ENCODE measurements at places on chromosomes 2 and 18.

DNA sequence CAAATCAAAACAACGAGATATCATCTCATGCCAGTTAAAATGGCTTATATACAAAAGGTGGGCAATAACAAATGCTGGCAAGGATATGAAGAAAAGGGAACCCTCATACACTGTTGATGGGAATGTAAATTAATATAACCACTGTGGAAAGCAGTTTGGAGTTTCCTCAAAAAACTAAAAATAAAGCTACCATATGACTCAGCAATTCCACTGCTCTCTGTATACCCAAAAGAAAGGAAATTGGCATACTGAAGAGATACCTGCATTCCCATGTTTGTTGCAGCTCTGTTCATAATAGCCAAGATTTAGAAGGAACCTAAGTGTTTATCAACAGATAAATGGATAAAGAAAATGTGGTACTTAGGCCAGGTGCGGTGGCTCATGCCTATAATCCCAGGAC lies 124.8 kb downstream of the MSTN start:
- H3K27ac ChIP-seq: no peak overlapping the region
- H3K4me3 ChIP-seq: no peak overlapping the region
- H3K4me1 ChIP-seq: no peaks in the 10 kb centered on the region
- no peak for DNase-seq
- H3K27me3 ChIP-seq: no peaks in the 10 kb centered on the region
- no peaks in the 10 kb centered on the region for H3K36me3 ChIP-seq

GRCh38 chr2:11393711-11394236 lies 49.3 kb upstream of the ROCK2 start:
- no peaks in the 10 kb centered on the region for H3K27me3 ChIP-seq
- DNase-seq: no peak
- no peak overlapping the region for H3K4me3 ChIP-seq
- H3K27ac ChIP-seq: no peak overlapping the region

GRCh38 chr2:74831693-74832530 lies 2.0 kb upstream of the HK2 start:
- peaks cover 16% of the 10 kb centered on the region for H3K4me1 ChIP-seq
- no peak for DNase-seq
- no peak overlapping the region for H3K27ac ChIP-seq
- no peak overlapping the region for H3K4me3 ChIP-seq

DNA sequence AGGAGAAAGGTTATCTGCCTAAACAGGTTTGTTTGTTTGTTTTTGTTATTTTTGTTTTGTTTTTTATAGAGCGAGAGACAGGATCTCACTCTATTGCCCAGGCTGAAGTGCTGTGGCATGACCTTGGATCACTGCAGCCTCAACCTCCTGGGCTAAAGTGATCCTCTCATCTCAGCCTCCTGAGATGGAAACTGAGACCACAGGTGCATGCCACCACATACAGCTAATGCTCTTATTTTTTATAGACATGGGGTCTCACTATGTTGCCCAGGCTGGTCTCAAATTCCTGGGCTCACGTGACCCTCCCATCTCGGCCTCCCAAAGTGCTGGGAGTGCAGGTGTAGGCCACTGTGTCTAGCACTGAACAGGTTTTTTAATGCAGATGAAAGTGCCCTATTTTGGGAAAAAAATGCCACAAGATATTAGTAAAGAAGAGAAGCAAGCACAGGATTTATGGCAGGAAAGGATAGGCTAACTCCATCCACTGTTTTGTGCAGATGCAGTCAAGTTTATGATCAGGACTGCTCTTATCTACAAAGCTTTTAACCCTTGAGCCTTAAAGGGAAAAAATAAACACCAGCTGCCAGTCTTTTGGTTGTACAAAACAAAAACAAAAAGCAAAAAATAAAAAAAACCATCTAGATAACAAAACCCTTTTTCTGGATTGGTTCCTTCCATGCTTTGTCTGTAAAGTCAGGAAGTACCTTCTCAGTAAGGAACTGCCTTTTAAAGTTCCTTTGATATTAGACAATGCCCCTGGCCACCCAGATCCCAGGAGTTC lies 29.4 kb downstream of the MAP4K3 start:
- H3K27ac ChIP-seq: no peak overlapping the region
- DNase-seq: no peak
- H3K36me3 ChIP-seq: no peaks in the 10 kb centered on the region
- no peaks in the 10 kb centered on the region for H3K27me3 ChIP-seq
- H3K4me1 ChIP-seq: peaks cover 11% of the 10 kb centered on the region
- no peak overlapping the region for H3K4me3 ChIP-seq

DNA sequence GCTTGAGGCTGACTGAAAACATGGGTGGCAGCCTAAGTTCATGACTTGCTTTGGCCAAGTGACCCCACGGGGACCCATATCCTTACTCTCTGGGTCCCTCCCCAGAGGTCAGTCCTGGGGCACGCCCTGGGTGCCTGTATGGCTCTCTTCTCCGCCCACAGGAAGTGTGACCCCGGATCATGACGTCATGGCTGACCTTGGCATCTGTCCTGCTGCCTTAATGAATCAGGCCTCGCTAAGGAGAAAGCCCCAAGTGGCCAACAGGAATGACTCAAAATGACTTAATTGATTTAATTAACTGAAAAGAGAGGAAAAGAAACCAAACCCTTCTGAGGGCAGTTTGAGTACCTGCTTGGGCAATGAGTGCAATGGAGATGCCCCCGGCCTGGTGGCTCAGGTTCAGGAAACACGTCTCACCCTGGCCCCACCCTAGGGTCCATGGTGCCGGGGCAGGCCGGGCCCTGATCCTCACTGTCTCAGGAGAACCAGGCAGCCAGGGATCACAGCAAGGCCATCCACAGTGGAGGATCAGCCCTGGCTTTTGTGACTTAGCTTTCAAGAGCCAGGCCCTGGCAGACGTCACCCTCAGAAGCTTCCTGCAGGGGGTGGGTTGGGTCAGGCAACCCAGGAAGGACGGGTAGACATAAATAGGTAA lies 112.0 kb downstream of the CYP26B1 start:
- H3K27ac ChIP-seq: no peak overlapping the region
- DNase-seq: no peak
- H3K4me3 ChIP-seq: no peak overlapping the region
- H3K27me3 ChIP-seq: no peaks in the 10 kb centered on the region
- no peaks in the 10 kb centered on the region for H3K4me1 ChIP-seq

DNA sequence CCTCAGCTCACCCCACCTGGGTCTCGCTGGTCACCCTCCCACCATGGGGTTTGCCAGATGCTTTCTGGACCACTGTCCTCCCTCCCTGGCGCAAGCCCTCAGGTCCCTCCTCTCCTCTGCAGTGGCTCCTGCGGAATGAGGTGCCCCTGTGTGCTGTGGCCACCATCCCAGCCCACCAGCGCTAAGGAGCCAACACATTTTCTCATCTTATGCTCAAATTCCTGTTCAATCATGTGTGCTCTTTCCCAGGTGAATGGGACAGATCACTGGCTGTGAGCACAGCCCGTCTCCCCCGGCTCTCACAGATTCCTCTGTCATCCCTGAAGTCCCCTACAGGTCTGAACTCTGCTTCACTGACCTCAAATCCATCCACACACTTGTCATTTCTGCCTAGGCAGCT lies 15.2 kb upstream of the CCDC74B start:
- peaks cover 21% of the 10 kb centered on the region for H3K36me3 ChIP-seq
- H3K4me3 ChIP-seq: no peak overlapping the region
- H3K4me1 ChIP-seq: no peaks in the 10 kb centered on the region
- DNase-seq: no peak
- H3K27me3 ChIP-seq: no peaks in the 10 kb centered on the region

DNA sequence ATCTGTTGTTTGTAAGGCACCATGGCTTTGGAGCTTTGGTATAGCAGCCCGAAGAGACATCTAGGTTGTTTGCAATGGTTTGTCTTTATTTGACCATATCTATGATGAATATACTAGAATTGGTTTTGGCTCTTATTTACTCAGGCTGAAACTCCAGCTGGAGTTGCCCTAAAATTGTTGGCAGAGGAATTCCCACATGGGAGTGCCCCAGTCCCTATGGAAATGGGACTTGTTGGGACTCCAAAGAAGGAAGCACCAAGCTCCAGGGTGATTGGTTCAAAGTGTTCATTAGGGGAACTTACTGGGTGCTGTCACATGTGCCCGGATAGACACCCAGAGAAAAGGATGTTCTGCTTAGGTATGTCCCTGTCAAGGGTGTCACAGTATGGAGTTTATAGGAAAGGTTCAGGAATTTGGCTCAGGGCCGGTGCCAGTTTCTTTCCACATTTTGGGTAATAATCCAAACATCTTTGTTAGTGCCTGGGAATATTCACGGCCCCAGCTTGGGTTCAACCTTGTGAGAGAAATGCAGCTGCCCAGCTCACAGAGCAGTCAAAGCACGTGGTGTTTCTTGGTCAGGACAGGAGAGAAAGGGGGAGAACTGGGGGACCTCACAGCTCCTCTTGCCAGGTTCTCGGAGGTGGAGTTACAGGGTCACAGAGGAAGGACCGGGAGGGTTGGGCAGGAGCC lies 123.5 kb upstream of the ZSWIM2 start:
- DNase-seq: no peak
- no peak overlapping the region for H3K4me3 ChIP-seq
- no peaks in the 10 kb centered on the region for H3K27me3 ChIP-seq
- no peaks in the 10 kb centered on the region for H3K36me3 ChIP-seq
- H3K4me1 ChIP-seq: no peaks in the 10 kb centered on the region
- H3K27ac ChIP-seq: no peak overlapping the region

DNA sequence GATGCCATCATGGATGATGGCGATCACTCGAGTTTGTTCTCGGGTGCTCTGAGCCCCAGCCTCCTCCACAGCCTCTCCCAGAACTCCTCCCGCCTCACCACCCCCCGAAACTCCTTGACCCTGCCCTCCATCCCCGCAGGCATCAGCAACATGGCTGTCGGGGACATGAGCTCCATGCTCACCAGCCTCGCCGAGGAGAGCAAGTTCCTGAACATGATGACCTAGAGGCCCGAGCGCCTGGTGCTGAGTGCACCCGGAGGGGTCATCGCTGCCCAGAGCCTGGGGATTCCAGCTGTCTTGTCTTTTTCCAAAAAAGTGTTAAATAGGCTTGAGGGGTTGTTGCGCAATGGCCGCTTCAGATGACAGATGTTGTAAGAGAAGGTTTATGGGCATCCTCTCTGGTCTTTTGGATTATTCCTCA lies 254.8 kb downstream of the GLI2 start:
- no peak overlapping the region for H3K27ac ChIP-seq
- H3K27me3 ChIP-seq: no peaks in the 10 kb centered on the region
- no peak for DNase-seq
- H3K4me1 ChIP-seq: no peaks in the 10 kb centered on the region
- H3K36me3 ChIP-seq: no peaks in the 10 kb centered on the region

DNA sequence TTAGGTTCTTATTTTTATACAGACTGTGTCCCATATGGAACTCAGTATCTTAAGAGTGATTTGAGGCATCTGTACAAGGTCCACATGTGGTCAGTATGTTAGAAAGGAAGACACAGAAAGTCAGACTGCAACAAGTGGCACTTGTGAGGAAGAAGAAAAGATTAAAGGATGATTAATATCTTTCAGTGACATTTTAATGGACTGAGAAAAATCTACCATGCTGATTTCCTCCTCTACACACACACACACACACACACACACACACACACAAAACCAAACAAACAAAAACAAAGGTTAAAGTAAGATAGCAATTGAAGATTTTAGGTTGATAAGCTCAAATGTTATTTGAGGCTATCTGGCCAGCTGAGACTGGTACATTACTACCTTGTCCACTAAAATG lies 94.5 kb upstream of the CHRNA1 start:
- no peaks in the 10 kb centered on the region for H3K4me1 ChIP-seq
- DNase-seq: no peak
- no peaks in the 10 kb centered on the region for H3K36me3 ChIP-seq
- H3K27me3 ChIP-seq: no peaks in the 10 kb centered on the region

- no peak overlapping the region for H3K4me3 ChIP-seq
- no peak for DNase-seq
- no peaks in the 10 kb centered on the region for H3K36me3 ChIP-seq
- H3K27ac ChIP-seq: no peak overlapping the region
- no peaks in the 10 kb centered on the region for H3K27me3 ChIP-seq
These were observed 191.7 kb downstream of the CAMKMT start for GRCh38 chr2:44553456-44553855.

Measured in thymus (tissue), 14 donors.